A549 treated with RU486 at 1 μM for 4 hours (cell line): ENCODE measurements at places on chromosomes 4 and X. TPM values are rescaled to one million over a fixed set of nuclear protein-coding genes. Genes with fewer than 3 reads are reported as not detected.

TRIM61 gene
- total RNA-seq = not detected in 5 replicates

TEX13C gene
- total RNA-seq = 0.01 TPM in 1 of 5 replicates, not detected in the others

NDST3 gene
- total RNA-seq = not detected in 5 replicates

SLC2A9 gene
- total RNA-seq = 0.21 to 1.00 TPM (median 0.39 TPM) in 5 replicates

MAGEA8 gene
- total RNA-seq = not detected in 5 replicates

MAGEB2 gene
- total RNA-seq = not detected in 5 replicates

TMPRSS11B gene
- total RNA-seq = not detected in 5 replicates

IGFBP7 gene
- total RNA-seq = 183 to 331 TPM (median 258 TPM) in 5 replicates

AVPR2 gene
- 0.09 to 0.13 TPM in 2 of 5 replicates, not detected in the others for total RNA-seq

PPP2R2C gene
- 28.1 to 37.9 TPM (median 35.6 TPM) in 5 replicates for total RNA-seq

GSPT2 gene
- 6.5 to 10.1 TPM (median 8.4 TPM) in 5 replicates for total RNA-seq

AIMP1 gene
- total RNA-seq = 39.7 to 48.3 TPM (median 44.7 TPM) in 5 replicates

UGT2B17 gene
- not detected in 5 replicates for total RNA-seq

PAGE4 gene
- total RNA-seq = not detected in 5 replicates

SERPINA7 gene
- total RNA-seq = not detected in 5 replicates

DCHS2 gene
- 0.03 to 0.05 TPM in 2 of 5 replicates, not detected in the others for total RNA-seq

ALAS2 gene
- total RNA-seq = not detected in 5 replicates

SEC24D gene
- total RNA-seq = 11.2 to 17.4 TPM (median 15.6 TPM) in 5 replicates

TLL1 gene
- total RNA-seq = 0.03 to 0.47 TPM (median 0.24 TPM) in 5 replicates

IL13RA1 gene
- 30.3 to 60.9 TPM (median 55.2 TPM) in 5 replicates for total RNA-seq

USP17L17 gene
- not detected in 5 replicates for total RNA-seq

VEGFC gene
- 15.8 to 17.5 TPM (median 16.4 TPM) in 5 replicates for total RNA-seq

SMIM43 gene
- total RNA-seq = 0.20 to 0.37 TPM (median 0.33 TPM) in 5 replicates

TLR6 gene
- 2.8 to 4.1 TPM (median 3.8 TPM) in 5 replicates for total RNA-seq

PABPC5 gene
- 0.03 TPM in 1 of 5 replicates, not detected in the others for total RNA-seq

TMEM255A gene
- 0.06 to 0.14 TPM (median 0.08 TPM) in 5 replicates for total RNA-seq

IRS4 gene
- 0.03 to 0.05 TPM in 2 of 5 replicates, not detected in the others for total RNA-seq
